Cardiac septum (tissue), 1 donor: ENCODE measurements at places on chromosomes 6 and 20.
A peak's percentile ranks its signal among the peaks of the same experiment; 100 is the strongest.

GRCh38 chr20:61262514-61262913 is 10.5 kb downstream of the CDH4 start:
- no peak for DNase-seq

GRCh38 chr6:37303091-37303660 is 45.2 kb upstream of the TMEM217 start:
- no peak for DNase-seq

DNA sequence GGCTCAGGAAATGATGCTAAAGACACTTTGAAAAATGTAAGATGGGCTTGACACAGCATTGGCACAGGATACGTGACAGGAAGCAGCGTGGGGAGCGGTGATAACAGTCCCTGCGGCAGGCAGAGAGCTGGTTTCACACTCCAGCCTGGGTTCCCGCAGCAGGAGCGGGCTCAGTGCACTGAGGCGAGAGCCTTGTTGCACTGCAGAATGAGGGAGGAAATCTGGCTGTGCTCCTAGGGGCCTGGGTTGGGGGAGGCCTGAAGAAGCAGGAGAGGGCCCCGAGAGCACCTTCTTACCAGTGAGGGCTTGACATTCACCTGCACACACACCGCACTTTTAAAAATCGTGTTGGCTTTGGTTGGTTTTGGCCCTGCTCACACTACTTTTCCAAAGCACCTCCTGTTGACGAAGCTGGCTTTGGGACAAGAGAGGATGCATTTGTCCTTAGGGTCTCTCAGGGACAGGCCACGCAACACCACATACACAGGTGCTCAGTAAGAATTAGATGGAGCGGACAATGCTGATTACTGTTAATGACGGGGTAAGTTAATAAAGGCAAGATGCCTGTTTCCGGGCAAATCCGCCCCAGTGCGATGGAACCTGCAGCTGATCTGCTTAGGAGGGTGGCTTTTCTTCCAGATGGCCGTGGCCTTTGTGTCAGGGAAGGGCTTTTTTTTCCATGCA is 49.4 kb upstream of the ARMC2 start:
- DNase-seq, result no peak

- no peak for DNase-seq
Observed at GRCh38 chr6:7819431-7820015, 91.1 kb downstream of the TXNDC5 start.

DNA sequence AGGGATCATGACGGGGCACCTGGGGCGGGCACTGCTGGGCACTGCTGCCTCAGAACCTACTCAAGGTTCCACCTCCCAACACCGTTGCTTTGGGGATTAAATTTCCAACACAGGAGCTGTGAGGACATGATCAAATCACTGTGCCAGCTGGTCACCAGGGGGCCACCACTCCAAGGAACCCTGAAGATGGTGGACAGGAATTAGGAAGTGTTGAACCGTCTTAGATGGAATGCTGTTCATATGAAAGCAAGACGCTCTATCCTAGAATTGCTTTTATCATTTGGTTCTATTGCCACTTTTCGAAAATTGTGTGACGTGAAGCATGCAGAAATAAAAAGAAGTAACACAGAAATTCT is 140.3 kb downstream of the DLL1 start:
- no peak for DNase-seq

DNA sequence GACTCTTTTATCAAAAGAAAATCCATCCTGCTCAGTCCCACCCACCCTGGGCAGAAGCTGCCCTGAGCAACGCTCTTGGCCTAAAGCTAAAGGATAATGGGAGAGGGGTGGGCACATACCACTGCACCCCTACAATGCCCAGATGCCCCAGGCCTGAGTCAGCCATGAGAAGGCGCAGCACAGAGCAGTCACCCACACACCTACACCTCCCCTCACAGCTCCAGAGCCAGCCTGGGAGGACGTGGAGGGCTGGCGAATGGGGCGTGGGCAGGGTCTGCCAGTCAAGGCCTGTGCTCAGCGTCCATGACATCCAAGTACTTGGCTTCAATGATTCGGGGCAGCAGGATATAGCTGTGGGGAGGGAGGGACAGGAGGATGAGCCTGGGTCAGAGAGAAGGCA is 11.5 kb downstream of the SLC4A11 start:
- no peak for DNase-seq

- no peak for DNase-seq
Observed at GRCh38 chr6:150263765-150264404, 104.9 kb upstream of the IYD start.

DNA sequence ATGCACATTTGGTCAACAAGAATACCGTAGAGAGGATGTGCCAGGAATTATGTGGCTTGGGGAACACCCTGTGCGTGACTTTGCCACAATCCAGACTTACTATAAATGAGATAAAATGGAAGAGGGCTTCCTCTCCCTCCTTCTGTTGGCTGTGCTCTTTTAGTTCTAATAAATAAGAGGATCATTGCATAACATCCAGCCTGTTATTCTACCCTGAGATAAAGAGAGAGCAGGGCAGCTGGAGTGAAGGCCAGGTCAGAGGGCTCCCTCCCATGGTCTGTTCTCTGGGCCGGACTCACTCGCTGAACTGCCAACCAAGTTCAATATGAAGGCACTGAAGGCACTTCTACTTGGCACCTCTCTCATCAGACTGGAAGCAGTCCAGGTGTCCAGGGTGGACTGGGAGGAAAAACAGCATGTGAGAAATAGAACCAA is 91.7 kb downstream of the MTFR2 start:
- DNase-seq, result no peak

- DNase-seq, result peak; percentile 82
Observed at GRCh38 chr20:41147767-41148191, 10.4 kb downstream of the PLCG1 start.

DNA sequence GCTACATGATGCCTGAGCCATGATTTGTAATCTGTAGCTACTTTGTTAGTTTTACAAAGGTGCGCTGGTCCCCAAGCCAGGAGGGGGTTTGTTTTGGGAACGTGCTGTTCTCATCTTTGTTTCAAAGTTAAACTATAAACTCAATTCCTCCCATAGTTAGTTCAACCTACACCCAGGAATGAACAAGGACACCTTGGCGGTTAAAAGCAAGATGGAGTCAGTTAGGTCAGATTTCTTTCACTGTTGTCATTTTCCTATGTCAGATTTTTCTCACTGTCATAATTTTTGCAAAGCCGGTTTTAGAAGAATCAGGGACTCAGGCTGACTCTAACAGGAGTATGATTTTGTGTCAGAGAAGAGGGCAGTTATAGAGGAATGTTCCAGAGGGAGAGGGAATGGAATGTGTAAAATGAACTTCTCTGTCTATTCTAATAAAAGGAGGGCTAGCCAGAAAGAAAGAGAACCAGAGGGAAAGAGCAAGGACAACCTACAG is 2.3 kb upstream of the GMPR start:
- DNase-seq, result no peak

DNA sequence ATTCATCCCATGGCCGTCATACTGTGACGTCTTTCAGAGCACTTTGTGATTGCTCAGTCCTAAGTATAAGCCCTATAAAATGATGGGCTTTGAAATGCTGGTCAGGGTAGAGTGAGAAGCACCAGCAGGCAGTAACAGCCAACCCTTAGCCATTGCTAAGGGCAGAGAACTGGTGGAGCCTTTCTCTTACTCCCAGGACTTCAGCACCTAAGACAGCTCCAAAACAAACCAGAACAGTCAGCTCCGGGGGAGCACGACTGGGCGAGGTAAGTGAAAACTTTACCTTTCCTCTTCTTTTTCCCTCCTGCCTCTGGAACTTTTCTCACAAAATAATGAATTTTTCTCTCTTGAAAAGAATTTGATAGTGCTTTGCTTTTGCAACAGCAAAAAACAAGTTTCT is at the start of gene VIP:
Gene VIP (plus strand): TSS at position 104 of the 400 bp plus-strand sequence. CDS start 1,381 bp downstream, outside the sequence.
- DNase-seq, result no peak

- no peak for DNase-seq
Observed at GRCh38 chr20:14142171-14142570, 146.9 kb downstream of the MACROD2 start.

GRCh38 chr6:37202788-37203491 is 33.0 kb downstream of the PIM1 start:
- DNase-seq, result no peak

GRCh38 chr6:28838289-28838633 is 85.5 kb downstream of the TRIM27 start:
- no peak for DNase-seq

- no peak for DNase-seq
Observed at GRCh38 chr20:59043698-59044097, 1.1 kb upstream of the PRELID3B start.

- peak; percentile 92 for DNase-seq
Observed at GRCh38 chr20:49610691-49611538, 43.0 kb upstream of the PTGIS start.

DNA sequence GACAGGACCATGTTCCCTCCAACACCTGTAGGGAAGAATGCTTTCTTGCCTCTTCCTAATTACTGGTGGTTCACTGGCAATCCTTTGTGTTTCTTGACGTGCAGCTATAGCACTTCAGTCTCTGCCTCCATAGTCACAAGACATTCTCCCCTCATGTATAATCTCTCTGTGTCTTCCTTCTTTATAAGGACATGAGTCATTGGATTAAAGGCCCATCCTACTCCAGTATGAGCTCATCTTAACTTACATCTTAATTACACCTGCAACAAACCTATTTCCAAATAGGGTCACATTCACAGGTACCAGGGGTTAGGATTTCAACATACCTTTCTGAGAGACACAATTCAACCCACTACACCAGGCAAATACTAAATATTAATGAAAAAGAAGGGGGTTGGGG is 213.6 kb downstream of the RNGTT start:
- no peak for DNase-seq

- DNase-seq, result no peak
Observed at GRCh38 chr6:16876201-16876600, 114.9 kb upstream of the ATXN1 start.

DNA sequence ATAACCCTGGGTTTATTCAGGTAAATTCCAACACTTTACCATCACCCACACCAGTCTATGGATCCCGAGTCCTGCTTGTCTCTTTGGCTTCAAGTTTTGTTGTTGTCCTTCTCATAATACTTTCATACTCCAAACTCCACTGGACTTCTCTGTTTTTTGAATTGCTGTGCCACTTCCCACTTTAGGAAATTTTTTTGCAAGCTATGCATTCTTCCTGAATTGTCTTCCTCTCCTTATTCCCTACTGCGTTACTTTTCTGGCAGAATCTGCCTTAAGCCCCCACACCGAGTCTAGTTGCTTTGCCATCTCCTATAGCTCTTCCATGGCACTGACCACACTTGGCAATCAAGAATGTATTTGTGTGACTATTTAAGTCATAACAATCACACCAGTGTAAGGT is 96.1 kb downstream of the TSHZ2 start:
- no peak for DNase-seq

GRCh38 chr20:42138729-42139128 is 520.6 kb upstream of the CHD6 start:
- peak; percentile 14 for DNase-seq

- peak; percentile 88 for DNase-seq
Observed at GRCh38 chr6:41733707-41734665, 1.4 kb downstream of the TFEB start.

DNA sequence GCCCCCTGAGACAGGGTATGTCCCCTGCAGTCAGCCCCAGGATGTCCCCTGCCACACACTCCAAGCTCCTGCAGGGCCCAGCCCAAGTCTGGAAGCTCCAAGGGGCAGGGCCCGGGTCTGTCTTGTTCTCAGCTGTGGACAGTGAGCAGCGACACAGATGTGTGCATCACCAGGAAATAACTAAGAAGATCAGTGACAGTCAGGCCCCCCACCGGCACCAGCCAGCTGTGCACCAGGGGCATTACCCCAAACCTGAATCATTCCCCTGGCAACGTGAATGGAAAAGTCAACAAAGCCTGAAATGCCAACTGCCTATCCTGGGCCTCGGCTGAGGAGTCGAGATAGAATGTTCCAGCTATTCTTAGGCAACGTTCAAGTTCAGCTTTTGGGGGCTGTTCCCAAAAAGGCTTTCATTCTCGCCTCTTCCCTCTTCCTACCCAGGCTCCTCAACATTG is 105.0 kb downstream of the PREX1 start:
- DNase-seq, result no peak

DNA sequence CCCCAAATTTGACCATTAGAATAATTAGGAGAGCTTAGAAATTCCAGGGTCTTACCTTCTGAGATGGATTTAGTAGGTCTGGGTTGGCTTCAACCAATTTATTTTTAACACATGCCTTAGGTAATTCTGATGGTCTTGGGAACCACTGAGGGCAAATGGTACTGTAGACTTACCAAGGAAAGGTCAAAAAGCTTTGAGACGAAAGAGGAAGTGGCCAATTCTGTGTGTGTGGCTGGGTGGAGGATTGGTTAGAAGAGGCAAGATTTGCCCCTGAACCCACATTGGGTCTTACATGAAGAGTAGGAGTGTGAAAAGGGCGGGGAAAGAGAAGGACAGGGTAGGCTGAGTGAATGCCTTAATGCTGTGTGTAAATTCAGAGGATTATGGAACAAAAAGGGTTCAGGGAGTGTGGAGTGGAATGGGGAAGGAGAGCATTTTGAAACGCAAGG is 2.7 kb downstream of the ITCH start:
- DNase-seq, result no peak

- DNase-seq, result no peak
Observed at GRCh38 chr6:165135889-165136288, 173.5 kb downstream of the C6orf118 start.

- no peak for DNase-seq
Observed at GRCh38 chr6:67887419-67887746, 747.7 kb upstream of the ADGRB3 start.

- DNase-seq, result no peak
Observed at GRCh38 chr20:47843886-47844567, 58.7 kb upstream of the SULF2 start.

- DNase-seq, result no peak
Observed at GRCh38 chr6:13124131-13124530, 204.2 kb downstream of the TBC1D7 start.

DNA sequence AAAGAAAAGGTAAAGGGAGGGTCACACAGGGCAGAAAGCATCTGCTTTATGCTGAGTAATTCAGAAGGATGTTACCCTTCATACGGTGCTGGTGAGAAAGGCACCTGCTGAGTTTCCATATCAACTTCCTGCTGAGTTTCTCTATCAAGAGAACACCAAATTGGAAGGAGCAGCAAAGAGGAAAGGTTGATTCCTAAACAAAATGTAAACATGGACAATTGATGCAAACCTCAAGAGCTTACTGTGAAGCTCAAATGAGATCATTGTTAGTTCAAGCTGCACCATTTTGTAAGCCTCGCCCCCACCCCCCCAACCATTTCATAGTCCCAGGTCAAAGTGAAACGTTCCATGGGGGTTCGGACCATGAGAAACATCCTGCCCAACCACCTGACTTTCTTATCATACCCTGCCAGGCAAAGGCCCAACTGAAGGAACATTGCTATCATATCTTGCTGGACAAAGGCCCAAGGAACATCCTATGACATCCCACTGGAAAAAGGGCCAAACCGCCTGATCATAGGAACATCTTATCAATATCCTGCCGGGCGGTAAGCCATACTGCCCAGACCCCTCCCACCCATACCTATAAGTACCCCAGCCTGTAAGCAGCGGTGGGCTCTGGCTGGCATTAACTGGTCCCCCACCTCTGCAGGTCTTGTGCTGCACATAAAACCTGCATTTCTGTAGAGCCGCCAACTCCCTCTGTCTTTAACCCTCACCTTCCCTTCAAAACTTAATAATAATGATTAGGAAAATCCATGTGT is 171.6 kb downstream of the UBE3D start:
- no peak for DNase-seq
